GF-D8 (cell line): ENCODE measurements at places on chromosomes 4 and X.

- no peak for DNase-seq
Observed at GRCh38 chr4:77911842-77912450, 49.3 kb downstream of the MRPL1 start.

GRCh38 chr4:131540256-131540655 is 1608.8 kb upstream of the PCDH10 start:
- DNase-seq = no peak

DNA sequence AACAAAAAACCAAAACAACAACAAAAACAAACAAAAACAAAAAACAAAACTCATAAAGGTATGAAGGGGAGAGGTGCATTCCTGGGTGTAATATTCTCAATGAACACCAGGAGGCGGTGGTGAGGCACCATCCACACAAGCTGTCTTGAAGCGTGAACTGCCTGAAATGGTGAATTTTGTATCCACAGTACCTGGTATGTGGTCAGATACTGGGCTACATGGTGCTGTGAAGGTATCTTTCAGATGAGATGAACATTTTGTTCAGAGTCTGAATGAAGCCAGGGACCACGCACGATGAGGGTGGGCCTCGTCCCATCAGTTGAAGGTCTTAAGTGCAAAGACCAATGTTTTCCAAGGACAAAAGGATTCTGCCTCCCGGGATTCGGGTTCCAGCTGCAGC is 58.5 kb downstream of the ASMT start:
- DNase-seq = no peak

DNA sequence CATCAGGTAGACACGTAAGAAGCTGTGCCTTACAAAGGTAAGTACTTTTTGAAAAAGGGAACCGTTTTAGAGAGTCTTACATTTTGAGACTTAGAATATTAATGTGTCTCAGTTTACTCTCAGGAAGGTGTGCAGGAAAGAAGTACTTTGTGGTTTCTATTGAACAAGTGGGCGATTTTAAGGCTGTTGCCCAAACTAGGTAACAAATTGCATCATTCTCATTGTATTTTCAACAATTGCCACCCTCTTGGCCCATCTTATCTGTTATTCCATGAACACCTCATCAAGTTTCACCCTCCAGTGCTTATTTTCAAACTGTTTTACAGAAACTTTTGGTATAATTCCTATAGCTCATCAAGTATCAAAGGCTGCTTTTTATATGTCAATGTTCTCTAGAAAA is 158.3 kb downstream of the SLC4A4 start:
- no peak for DNase-seq

DNA sequence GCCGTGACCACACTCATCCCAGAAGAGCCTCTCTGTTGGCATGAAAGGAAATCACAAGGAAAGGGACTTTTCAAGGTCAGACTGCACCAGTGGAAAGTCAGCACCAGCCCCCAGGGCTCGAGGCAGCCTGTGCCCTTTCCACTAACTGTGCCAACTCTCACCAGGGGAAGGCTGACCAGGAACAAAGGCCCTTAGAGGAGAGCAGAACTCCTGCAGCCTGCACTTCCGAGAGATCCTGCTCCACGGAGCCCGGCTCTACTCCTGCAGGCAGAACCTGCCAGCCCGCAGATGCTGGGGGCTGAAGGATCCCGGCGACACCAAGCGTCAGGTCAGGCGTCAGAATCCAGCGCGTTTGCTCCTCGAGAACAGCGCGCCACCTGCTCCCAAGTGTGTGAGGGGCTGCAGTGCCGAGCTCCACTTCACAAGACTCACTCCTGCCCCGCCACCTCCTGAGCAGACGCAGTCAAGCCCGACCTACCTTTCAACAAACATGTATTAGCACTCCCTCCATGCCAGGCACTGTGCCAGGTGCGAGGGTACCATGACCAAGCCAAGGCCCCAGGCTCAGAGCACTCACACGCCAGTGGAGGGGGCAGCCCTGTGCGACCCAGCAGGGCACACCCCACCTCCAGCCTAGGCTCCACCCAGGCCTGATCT is 13.6 kb upstream of the HELT start:
- DNase-seq = no peak

DNA sequence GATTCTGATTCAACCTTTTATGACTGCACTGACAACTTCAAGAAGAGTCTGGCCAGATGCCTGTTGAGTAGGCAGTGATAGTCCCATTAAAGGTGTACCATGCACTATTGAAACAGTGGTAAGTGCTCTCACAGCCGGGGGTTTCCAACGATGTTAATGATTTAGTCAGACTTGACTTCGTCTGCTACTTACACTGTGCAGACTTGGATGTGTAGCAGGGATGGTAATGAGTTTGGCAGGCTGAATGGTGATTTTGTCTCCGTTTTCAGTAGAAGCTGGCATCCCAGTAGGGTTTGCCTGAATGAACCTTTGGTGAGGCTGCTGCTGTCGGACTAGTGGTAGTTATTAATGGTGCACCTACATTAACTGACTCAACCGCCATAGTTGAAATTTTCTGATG is 52.0 kb upstream of the TMSB15B start:
- no peak for DNase-seq

- DNase-seq = no peak
Observed at GRCh38 chr4:99763635-99764101, 53.0 kb upstream of the DAPP1 start.

DNA sequence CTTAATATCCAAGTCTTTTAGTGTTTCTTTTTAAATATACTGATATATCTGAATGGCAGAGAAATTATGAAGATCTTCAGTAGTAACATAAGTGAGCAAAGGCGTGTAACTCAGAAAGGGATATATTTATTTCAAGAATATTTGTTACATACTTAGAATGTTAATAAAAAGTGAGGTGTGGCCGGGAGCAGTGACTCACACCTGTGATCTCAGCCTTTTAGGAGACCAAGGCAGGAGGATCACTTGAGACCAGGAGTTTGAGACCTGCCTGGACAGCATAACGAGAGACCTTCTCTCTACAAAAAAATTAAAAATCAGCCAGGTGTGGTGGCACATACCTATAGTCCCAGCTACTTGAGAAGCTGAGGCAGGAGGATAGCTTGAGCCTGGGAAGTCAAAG is 651.0 kb downstream of the ADGRL3 start:
- DNase-seq = no peak

DNA sequence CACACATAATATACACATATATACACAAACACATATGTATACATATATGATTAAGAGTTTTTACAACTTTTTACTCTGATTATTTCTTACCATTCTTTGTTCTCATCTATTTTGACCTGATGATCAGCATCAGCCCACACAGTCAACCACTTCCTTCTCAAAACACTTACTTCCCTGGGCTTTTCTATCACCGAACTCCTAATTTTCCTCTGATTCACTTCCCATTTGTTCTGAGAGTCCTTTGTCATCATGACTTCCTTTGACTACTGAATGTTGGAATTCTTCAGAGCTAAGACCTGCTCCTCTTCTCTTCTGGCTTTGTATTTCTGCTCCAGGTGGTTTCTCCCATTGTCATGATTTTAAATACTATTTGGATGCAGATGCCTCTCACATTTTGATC is 209.5 kb upstream of the AFF2 start:
- DNase-seq = no peak

DNA sequence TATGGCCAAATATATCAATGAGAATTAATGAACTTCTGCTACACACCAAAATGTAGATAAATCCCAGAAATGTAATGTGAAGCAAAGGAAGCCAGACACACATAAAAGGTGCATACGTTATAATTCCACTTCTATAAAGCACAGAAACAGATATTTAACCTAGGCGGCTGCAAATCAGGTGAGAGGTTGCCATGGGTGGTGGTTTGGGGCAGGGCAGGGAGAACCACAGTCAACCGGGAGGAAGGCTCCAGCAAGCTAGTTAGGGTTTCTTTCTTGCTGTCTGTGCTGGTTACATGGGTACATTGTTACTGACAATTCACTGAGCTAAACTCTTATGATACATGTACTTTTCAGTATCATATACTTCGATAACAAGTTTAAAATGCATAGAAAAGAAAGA is 9.7 kb upstream of the PPARGC1A start:
- no peak for DNase-seq

- no peak for DNase-seq
Observed at GRCh38 chr4:30402276-30402675, 317.9 kb upstream of the PCDH7 start.

DNA sequence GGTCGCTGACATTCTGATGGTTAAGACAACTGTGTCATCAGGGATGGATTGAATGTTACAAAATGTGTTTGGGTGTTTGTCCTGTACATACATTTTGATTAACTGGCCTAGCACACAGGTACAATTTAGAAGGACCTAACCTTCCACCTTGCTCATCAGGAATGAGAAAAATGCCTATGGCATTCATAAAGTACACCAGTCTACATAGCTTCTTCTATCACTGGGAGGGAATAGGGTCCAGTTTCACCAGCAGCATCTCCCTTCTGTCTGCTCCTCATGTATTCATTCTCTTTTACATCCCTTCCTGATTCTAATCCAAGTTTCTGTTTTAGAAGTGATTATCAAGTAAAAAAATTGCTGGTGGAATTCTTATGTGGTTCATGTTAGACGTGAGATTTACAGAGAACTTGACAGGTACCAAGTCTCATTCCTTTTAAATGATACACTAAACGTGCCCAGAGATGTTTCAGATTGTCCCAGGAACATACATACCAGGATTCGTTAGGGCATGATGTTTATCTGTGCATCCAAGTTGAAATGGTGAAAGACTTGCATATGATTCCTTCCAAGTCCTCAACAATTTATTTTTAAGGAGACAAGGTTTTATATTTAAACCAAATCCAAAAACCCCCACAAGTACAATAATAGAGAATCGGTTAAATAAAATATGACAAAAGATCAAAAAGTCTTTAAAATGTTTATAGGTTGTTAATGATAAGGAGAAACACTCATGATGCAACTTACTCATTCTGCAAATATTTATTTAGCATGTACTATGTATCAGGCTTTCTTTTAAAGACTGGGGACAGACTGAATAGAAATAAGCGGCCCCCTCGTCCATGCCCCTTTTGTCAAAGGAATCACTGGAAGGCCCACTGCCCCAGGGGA is 359.1 kb downstream of the ZNF674 start:
- DNase-seq = no peak

- DNase-seq = no peak
Observed at GRCh38 chrX:17833954-17834353, 27.1 kb downstream of the RAI2 start.

- DNase-seq = no peak
Observed at GRCh38 chrX:43005561-43005960, 227.6 kb upstream of the PPP1R2C start.

GRCh38 chr4:152665691-152666395 is 14.0 kb downstream of the TMEM154 start:
- no peak for DNase-seq
